ENCODE measurements at places on chromosomes 4 and X. TPM values are rescaled to one million over a fixed set of nuclear protein-coding genes. Genes with fewer than 3 reads are reported as not detected.
A peak's percentile ranks its signal among the peaks of the same experiment; 100 is the strongest.

Gene UGT8
- total RNA-seq, result not detected

Gene FAM241A
- 2.3 TPM for total RNA-seq

Gene EBP
- total RNA-seq, result not detected

Gene KIF4A
- total RNA-seq, result not detected

Gene PABPC1L2A
- not detected for total RNA-seq

Gene ZNF182
- 3.2 TPM for total RNA-seq

Gene SFRP2
- 0.26 TPM for total RNA-seq

Gene XAGE2
- total RNA-seq, result not detected

Gene SEC24D
- total RNA-seq, result 70.5 TPM

Gene MSL3
- total RNA-seq, result 37.1 TPM

DNA sequence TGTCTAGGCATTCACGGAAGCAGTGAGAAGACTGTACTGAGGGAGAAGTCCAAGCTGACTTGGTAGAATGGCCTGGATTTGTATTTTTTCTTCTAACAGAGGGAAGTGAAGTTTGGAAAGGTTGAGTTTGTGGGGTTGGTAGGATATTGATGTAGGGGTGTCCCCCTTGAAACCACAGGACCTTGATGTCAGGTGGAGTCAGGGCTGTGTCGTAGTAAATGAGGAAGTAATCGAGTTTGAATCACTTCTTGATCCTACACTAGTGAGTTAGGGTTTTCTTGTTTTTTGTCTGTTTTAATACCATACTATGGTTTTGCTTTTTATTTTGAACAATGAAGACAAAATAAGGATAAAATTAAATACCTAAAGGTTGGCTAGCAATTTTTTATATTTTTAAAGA is 30.1 kb upstream of the ANAPC4 start:
- no peak for DNase-seq
- H3K27ac ChIP-seq, result no peak overlapping the region
- H3K4me1 ChIP-seq, result no peaks in the 10 kb centered on the region

GRCh38 chr4:1205586-1206298 is 33.4 kb upstream of the SPON2 start:
- H3K27me3 ChIP-seq, result no peaks in the 10 kb centered on the region
- H3K4me3 ChIP-seq, result no peak overlapping the region
- H3K36me3 ChIP-seq, result no peaks in the 10 kb centered on the region

GRCh38 chr4:152738827-152739226 is 40.7 kb downstream of the TIGD4 start:
- no peaks in the 10 kb centered on the region for H3K36me3 ChIP-seq
- no peaks in the 10 kb centered on the region for H3K27me3 ChIP-seq
- H3K4me3 ChIP-seq, result no peak overlapping the region
- DNase-seq, result no peak
- no peaks in the 10 kb centered on the region for H3K4me1 ChIP-seq
- H3K27ac ChIP-seq, result no peak overlapping the region

GRCh38 chr4:18611026-18611425 is 589.5 kb upstream of the LCORL start:
- no peak overlapping the region for H3K27ac ChIP-seq
- H3K27me3 ChIP-seq, result no peaks in the 10 kb centered on the region
- H3K36me3 ChIP-seq, result no peaks in the 10 kb centered on the region
- H3K4me1 ChIP-seq, result no peaks in the 10 kb centered on the region
- H3K4me3 ChIP-seq, result no peak overlapping the region

GRCh38 chrX:87580862-87581261 is 63.3 kb downstream of the KLHL4 start:
- no peaks in the 10 kb centered on the region for H3K36me3 ChIP-seq
- H3K27ac ChIP-seq, result no peak overlapping the region
- H3K27me3 ChIP-seq, result no peaks in the 10 kb centered on the region
- H3K4me1 ChIP-seq, result no peaks in the 10 kb centered on the region
- DNase-seq, result no peak

GRCh38 chr4:25702848-25703247 is 47.2 kb downstream of the SLC34A2 start:
- H3K27me3 ChIP-seq, result no peaks in the 10 kb centered on the region
- H3K4me1 ChIP-seq, result no peaks in the 10 kb centered on the region
- H3K36me3 ChIP-seq, result no peaks in the 10 kb centered on the region
- H3K27ac ChIP-seq, result no peak overlapping the region
- H3K4me3 ChIP-seq, result no peak overlapping the region
- no peak for DNase-seq

DNA sequence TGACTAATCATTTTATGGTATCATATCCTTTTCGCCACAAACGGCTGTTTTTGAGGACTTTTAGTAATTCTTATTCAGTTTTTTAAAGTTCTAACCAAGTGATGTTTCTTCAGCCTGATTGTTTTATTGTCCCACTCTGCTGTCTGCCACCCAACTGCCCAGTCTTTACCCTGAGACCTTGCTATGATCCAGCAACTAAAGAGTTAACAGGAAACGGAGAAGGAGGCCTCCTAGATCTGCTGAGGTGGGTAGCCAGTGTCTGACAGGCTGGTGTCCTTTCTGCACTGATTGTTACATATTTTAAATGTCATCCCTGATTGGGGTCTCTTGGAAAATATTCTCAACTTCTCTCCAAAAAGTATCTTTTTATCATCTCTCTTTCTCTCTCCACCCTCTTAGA is 7.9 kb upstream of the TMEM150C start:
- no peaks in the 10 kb centered on the region for H3K27me3 ChIP-seq
- H3K4me3 ChIP-seq, result no peak overlapping the region
- H3K4me1 ChIP-seq, result no peaks in the 10 kb centered on the region
- H3K36me3 ChIP-seq, result no peaks in the 10 kb centered on the region
- no peak overlapping the region for H3K27ac ChIP-seq

DNA sequence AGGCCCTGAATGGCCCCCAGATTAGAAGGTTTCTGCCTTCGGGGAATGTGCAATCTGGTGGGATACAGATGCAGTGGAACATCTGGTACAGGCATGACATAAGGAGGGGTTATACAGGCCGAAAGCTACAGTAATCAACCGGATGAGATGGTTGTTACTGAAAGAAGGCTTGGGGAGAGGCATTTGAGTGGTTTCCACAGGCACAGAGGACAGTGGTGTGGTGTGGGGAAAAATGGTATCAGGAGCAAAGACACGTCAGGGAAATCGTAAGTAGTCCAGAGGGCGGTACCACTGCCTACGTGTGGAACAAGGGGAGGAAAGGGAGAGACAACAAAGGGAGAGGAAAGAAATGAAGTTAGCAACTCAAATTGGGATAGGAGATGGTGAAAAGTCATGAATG is 3.0 kb downstream of the PDLIM3 start:
- H3K4me3 ChIP-seq, result peak overlapping the region; percentile 2
- no peaks in the 10 kb centered on the region for H3K27me3 ChIP-seq
- H3K36me3 ChIP-seq, result no peaks in the 10 kb centered on the region
- H3K4me1 ChIP-seq, result no peaks in the 10 kb centered on the region
- no peak for DNase-seq

DNA sequence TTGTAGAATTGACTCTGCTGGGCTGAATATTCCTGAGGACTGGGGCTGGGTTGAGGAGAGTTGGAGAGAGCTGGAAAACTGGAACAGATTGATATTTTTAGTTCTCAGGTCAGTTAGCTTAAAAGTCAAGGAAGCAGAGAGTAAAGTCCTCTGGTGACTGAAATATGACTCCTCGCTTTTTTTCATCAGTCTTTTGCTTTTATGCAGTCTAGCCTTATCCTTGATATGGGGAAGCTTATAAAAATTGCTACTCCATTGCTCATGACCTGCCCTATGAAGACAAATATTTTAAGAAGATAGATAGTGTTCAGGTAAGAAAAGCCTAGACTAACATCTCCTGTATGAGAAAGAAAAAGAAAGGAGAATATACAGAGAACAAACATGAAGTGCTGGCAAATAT is 152.7 kb downstream of the C4orf33 start:
- no peak overlapping the region for H3K4me3 ChIP-seq
- DNase-seq, result no peak
- no peaks in the 10 kb centered on the region for H3K4me1 ChIP-seq
- H3K36me3 ChIP-seq, result no peaks in the 10 kb centered on the region

- H3K27ac ChIP-seq, result no peak overlapping the region
- no peak overlapping the region for H3K4me3 ChIP-seq
- H3K27me3 ChIP-seq, result no peaks in the 10 kb centered on the region
These were observed 275.4 kb downstream of the HS3ST1 start for GRCh38 chr4:11153171-11153750.

DNA sequence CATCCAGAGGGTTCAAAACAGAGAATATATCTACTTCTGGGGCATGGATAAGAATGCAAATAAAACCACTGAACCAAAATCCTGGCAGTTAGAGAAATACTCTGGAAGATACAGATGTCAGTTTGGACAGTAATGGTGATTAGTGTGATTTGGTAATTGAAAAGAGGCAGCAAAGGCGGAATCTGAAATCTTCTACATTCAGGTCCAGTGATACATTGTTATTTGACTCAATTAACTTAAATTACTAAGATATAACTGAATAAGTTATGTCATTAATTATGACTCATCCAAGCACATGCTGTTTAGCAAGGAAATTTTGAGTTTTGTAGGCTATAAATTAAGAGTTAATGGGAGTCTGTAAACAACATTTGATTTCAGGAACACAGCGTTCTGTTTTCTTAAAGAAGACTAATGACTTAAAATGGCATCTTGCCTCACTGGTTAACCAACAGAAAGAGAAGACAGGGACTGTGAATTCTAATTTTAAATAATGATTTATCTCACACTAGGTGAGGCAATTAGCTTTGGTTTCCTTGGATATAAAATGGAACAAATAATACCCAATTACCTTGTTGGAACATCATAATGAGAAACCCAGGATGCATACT is 937.1 kb downstream of the PDHA2 start:
- no peaks in the 10 kb centered on the region for H3K27me3 ChIP-seq
- no peak for DNase-seq
- no peaks in the 10 kb centered on the region for H3K36me3 ChIP-seq
- H3K4me1 ChIP-seq, result no peaks in the 10 kb centered on the region
- H3K27ac ChIP-seq, result no peak overlapping the region
- H3K4me3 ChIP-seq, result no peak overlapping the region

DNA sequence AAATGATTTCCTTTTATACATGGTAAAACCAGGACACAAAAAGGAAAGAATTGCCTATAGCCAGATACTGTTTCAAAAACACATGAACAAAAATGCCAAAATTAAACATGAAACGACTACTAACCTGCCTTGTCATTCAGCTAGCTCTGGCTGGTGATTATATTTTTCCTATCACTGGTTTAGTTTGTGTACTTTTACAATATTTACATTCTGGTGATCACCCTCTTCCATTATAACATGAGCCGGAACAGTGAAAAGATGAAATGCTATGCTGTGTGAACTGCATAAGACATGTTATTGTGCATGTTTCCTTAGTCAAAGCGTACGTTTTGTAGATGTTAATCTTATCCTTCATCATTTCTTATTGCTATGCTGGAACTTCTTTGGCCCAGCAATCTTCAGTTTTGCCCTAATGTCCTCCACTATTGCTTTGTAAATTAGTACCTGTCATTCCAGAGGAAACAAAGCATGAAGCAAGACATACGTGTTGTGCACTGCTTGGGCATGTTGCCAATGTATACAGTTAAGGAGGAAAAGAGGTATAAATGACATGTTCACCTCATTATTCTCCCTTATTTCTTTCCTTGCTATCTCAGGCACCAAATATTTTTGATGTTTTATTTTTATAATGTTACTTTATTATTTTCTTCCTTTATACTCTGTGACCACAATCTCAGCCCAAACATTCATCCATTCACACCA is 386.3 kb downstream of the ARHGAP24 start:
- H3K4me3 ChIP-seq, result no peak overlapping the region
- H3K4me1 ChIP-seq, result no peaks in the 10 kb centered on the region
- DNase-seq, result no peak
- H3K36me3 ChIP-seq, result no peaks in the 10 kb centered on the region

DNA sequence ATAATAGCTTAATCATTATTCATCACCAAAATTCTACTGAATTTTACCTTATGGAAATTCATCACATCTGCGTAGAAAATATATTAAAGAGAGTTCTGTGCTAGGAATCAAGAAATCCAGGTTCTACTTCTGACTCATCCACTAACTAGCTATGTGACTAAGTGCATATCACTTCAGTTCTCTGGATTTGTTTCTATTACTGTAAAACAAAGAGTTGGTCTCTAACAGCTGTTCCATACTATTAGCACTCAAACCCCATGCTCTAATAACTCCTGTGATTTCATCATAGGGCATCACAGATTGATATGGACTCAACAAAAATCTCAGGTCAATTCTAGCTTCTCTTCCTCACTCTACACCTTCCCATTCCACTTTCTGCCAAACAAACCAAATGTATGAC is 572.0 kb downstream of the INPP4B start:
- H3K36me3 ChIP-seq, result no peaks in the 10 kb centered on the region
- H3K27ac ChIP-seq, result no peak overlapping the region
- H3K4me1 ChIP-seq, result no peaks in the 10 kb centered on the region
